Naive thymus-derived CD8-positive, alpha-beta T cell (primary cell): ENCODE measurements at places on chromosomes 1 and 21.

GRCh38 chr1:25030674-25031589, 100.9 kb upstream of the RUNX3 start:
- DNase-seq: no peak

DNA sequence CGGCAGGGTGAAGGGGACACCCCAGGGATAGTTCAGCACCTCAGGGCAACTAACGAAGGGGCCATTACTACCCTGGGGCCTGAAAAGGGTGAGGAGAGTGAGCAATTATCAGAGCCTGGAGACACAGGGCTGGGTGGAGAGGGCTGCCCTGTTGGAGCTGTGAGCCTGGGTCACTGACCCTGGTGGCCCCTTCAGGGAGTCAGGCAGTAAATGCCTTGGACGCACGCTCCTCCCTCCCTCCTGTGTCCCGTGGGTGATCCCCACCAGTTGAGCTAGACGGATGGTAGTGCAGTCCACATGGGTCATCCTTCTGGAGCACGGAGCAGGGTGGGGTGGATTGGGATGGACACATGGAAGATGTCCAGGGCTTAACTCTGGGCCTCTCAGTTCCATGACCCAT, 305.3 kb downstream of the PTPRU start:
- no peak for DNase-seq

GRCh38 chr1:50917138-50918137, 42.6 kb downstream of the FAF1 start:
- DNase-seq: no peak

GRCh38 chr1:11058026-11058425, 1.8 kb downstream of the SRM start:
- DNase-seq: no peak

- no peak for DNase-seq
Measured at GRCh38 chr1:55315552-55315951, 100.4 kb upstream of the USP24 start.

DNA sequence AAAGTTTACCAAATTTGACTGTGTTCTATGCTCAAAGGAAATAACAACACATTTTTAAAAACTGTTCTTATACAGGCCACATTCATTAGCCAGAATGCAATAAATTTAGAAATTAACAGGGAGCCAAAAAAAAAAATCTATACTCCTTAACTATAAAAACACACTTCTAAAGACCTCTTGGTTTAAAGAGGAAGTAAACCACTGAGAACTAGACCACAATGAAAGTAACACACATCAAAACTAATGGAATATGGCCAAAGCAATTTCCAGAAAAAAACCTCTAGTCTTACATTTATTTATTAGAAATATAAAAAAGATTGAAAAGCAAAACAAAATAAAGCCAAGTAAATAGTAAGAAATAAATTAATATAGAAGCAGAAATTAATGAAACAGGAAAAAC, 48.9 kb upstream of the GADD45A start:
- DNase-seq: no peak
